Eye (tissue), 1 donor: ENCODE measurements at places on chromosomes 4 and X.

- no peak for DNase-seq
Observed at GRCh38 chrX:132532913-132533312, 44.1 kb upstream of the MBNL3 start.

- DNase-seq, result peak; percentile 51
Observed at GRCh38 chrX:111447298-111447697, 35.3 kb upstream of the DCX start.

GRCh38 chr4:82588771-82589270 is 27.0 kb upstream of the TMEM150C start:
- no peak for DNase-seq

DNA sequence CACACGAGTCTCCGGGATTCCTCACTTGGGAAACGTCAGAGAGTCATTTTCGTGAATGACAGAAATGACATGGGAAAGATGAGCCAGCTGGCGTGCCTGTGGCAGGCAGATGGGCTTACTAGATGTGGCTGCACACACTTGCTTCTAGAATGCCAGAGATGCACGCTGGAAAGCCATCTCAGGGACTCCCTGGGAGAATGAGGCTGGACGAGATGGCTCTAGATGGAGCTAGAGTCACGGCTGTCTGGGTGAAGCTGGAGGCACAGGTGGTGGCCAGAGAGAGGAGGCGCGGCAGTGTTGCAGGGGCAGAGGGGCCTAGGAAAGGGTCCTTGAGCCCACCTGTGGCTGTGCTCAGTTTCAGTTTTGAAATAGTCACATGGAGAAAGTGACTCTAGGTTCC is 26.0 kb downstream of the TKTL1 start:
- DNase-seq, result no peak

DNA sequence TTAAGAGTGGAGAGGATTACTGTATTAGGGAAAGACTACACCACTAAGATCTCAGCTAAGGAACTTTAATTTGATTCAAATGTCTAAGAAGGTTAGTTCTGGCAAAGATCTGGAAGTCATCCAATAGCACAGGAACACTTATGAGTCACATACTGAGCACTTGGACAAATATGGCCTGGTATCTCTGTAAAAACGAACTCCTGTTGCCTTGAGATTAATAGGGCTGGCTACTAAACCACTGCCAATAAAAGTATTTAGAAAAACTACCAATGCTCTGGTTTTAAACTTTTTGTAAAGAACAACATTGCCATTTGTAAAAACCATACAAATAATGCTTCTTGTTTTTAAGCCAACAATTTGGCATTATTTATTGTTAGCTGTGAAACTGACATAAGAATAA is 70.5 kb downstream of the SEC24D start:
- DNase-seq, result peak; percentile 43

- DNase-seq, result no peak
Observed at GRCh38 chrX:131330735-131331134, 41.6 kb upstream of the IGSF1 start.

DNA sequence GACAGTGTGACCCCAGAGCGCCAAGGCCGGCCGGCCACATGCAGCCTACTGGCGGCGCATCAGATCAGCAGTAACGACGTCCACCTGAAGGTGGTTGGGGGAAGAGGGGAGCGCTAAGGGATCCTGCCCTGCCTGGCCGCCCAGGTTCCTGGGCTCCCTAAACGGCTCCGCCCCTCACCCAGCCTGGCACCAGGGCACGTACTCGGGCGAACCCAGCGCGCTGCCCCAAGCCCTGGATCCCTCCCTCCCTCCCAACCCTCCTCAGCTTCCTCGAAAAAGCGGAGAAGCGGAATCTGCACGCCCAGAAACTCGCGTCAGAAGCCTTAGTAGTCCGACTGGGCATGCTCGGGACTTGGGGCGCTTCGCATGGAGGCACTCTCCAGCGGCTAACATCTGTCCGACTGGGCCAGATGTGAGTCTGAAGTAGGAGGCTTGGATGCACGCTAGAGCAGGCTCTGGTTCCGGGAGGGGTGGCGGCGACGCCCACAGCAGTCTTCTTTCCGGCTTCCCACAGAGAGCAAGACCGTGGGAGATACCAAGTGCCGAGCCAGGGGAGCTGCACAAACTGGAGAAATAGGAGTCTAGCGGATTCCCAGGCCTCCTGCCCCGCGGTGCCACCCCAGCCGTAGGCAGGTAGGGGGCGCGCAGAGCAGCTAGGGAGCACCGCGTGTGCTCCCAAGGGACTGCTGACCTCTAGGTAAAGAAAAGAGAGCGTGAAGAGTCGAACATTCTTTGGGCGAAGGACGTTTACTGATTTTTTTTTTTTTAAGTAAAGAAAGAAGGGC is 114.3 kb upstream of the TEX13C start:
- DNase-seq, result peak; percentile 88
